GM12891 (cell line): ENCODE measurements at places on chromosomes 11 and 22.

DNA sequence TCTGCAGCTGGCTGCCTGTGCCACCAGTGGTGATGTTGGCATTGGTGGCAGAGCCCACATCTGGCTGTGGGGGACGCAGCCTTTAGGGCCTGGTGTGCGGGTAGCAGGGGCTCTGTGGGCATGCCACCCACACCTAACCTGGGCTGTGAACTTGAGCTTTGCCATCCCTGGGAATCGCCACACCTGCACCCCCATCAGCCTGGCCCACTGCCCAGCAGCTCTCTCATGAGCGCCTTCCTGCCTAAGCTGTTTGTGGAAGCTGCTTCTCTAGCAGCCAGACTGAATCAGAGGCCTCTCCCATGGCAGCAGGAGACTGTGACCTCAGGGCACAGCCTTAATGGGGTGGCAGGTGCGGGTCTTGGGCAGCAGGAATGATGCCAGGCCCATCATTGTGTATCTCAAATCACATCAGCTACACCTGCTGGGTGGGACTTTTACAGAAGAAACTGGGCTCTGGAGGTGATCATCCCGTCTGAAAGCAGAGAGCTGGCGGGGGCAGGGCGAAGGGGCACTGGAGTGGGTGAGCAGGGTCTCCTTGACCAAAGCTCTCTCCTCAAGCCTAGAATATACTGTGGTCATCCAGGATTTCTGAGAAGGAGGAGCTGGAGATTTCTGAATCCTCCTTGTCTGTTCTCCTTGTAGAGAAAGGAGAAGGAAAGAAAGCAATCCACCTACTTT is 17.8 kb upstream of the CARS1 start:
- DNase-seq, result no peak

GRCh38 chr11:8709002-8709672 is 26.5 kb downstream of the RPL27A start:
- no peak for DNase-seq

GRCh38 chr11:131839326-131839725 is 468.9 kb downstream of the NTM start:
- DNase-seq, result no peak

DNA sequence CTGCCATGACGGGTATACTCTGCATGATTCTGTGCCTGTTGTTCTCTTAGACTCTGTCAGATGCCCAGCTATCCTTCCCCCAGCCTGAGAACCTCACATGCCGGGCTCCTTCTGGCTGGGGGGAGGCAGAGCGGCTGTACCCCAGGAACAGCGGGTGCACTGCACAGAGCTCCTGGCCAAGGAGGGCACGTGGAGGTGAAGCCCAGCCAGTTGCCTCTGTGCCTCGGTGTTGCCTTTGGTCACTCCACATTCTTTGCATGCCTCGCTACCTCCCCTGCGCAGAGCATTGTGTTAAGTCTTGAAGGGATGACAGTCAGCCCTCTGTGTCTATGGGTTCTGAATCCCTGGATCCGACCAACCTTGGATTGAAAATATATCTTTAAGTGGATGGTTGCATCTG is 77.7 kb downstream of the FEZ1 start:
- DNase-seq, result no peak
